SJSA1 (cell line): ENCODE measurements at places on chromosomes 16 and 17. TPM values are rescaled to one million over a fixed set of nuclear protein-coding genes. Genes with fewer than 3 reads are reported as not detected.

GRCh38 chr16:22924492-22924891, 110.5 kb downstream of the HS3ST2 start:
- DNase-seq, result no peak

MT1G gene
- total RNA-seq, result not detected in 2 replicates

DNA sequence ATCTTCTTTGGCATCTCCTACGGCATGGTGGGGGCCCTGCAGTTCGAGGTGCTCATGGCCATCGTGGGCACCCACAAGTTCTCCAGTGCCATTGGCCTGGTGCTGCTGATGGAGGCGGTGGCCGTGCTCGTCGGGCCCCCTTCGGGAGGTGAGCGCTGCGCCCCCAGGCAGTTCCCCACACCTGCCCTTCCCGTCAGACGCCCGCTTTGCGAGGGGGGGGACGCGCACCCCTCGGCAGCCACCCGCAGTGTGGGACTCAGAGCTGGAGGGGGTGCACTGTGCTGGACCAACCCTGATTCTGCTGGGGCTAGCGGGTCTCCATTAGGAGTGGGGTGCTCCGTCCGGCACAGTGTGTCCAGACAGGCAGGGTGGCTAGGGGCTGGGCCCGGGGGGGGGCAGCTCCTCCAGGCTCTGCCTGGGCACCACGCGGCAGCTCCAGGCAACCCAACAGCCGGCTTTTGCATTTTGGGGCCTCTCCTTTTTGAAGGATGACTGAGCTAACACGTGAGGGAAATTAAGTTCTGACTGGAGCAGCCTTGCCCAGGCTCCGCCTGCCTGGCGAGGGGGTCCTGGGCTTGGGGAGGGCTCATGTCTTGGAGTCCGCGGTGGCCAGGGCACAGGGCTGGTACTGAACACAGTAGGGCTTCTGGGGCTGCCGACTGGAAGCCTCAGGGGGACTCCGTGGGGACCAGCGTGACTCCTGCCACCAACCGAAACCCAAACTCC, 9.1 kb downstream of the SLC16A3 start:
- no peak for DNase-seq

DNA sequence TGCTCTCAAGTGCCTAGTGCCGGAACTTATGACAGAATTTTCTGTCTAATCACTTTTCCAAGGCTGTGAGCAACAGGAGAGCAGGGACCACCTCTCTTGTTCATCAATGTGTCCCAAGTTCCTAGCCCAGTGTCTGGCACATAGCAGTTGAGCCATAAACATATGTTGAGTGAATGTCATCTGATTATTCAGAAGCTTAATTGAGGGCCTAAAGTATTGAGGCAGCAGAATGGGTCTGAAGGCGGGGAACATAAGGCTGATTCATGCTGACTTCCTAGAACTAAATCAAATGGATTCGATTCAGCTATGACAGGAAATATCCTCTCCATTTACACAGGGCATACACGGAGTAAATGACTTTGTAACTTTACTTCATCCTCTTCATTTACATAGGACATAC, 438.0 kb upstream of the ZFHX3 start:
- no peak for DNase-seq

GRCh38 chr16:55003916-55004315, 73.3 kb downstream of the IRX5 start:
- DNase-seq, result no peak

DNA sequence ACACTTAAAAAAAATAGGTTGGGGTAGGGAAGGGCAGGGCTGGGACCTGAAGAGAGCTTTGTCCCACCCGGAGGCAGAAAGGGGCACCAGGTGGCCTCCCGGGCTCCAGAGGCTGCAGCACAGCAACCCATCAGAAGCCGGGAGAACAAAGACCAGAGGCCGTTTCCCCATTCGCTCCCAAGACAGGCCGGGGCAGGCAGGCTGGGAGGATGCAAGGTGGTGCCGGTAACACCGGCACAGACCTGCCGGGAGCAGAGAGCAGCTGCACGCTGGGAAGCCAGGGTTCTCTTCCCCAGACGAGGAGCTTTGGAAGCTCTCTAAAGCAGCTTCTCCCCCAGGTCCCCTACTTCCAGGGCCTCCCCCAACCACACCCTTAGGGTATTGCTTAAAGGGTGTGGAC, 5.6 kb downstream of the PPL start:
- DNase-seq, result no peak

DNA sequence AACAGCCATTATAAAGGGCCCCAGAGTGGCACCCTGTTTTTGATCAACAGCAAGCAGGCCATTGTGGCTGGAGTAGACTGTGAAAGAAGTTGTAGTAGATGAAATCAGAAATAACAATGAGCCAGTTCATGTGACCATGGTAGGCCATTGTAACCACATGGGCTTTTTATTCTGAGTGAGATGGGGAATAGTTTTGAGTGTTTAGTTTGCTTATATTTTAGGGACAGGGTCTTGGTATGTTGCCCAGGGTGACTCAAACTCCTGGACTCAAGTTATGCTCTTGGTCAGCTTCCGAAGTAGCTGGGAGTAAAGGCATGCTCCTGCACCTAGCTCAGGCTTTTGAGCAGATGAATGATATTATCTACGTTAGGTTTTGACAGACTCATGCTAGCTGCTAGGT, 12.0 kb downstream of the CBFB start:
- no peak for DNase-seq

DNA sequence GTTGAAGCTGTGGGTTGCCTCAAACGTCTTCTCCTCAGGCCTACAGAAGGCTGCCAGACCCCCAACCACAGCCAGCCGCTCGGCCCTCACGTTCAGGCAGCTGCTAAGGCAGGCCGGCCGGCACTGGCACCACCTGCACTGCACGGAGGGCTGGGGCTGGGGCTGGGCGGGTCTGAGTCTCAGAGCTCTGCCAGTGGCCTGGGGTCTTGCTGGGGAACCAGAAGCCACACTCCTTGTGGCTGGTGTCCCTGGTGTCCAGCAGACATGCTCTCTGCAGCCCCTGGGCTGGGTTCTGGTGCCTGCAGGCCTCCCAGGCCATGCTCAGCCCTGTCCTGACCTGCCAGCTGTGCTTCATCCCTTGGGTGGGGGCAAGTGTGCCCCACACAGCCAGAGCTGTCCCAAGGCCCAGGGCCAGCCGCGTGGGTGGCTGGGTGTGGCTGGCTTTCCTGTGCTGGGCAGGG, 42.0 kb downstream of the BAHCC1 start:
- no peak for DNase-seq

- DNase-seq, result no peak
Measured at GRCh38 chr16:83914091-83914710, 15.3 kb downstream of the MLYCD start.

GRCh38 chr16:47045023-47045422, 71.5 kb upstream of the DNAJA2 start:
- no peak for DNase-seq

GRCh38 chr17:2244545-2245525, 58.8 kb downstream of the SMG6 start:
- DNase-seq, result peak; percentile 94

VMP1 gene
- total RNA-seq, result 203 and 228 TPM in 2 replicates

GRCh38 chr17:37060928-37061327, 112.2 kb downstream of the AATF start:
- no peak for DNase-seq

GRCh38 chr17:41571561-41572434, at the start of gene KRT9:
Gene KRT9, minus strand, starts transcription at chr17:41572059. Its CDS starts 67 bp downstream, at chr17:41571992.
- DNase-seq, result peak; percentile 40

DNA sequence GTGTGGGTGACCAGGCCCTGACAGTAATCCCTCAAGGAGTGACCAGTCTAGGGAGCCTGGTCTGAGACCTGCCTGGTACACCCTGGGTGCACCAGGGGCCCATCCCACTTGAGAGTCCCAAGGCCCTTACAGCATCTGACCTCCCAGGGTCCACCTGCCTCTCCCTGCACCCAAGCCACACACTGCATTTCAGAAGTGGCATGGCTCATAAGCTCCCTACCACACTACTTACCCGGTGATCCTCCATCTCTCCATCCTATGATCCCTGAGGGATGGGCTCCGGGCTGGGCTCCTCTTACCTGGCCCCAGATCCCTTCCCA, 40.6 kb downstream of the LGALS9 start:
- no peak for DNase-seq

ORC6 gene
- total RNA-seq, result 73.8 and 78.5 TPM in 2 replicates

GRCh38 chr17:42403150-42403549, 14.9 kb upstream of the STAT3 start:
- no peak for DNase-seq

DNA sequence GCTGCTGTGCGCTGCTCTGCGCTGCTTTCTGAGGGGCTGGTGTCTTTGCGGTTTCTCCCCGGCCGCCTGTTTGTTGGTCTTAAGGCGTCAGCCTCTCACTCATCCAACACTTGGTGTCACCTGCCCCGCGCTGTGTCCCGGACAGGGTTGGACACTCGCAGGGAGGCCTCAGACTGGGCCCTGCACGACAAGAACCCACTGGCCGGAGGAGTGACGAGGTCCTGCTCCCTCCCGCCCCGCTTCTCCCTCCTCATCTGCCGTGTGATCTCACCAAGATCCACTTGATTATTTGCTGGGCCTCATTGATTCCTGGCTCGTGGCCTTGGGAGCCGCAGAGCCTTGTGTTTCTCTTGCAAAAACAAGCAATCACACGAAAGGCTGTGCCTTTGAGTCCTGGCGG, 56.6 kb downstream of the PRMT7 start:
- no peak for DNase-seq
